ENCODE measurements at places on chromosomes 16 and 17.
A peak's percentile ranks its signal among the peaks of the same experiment; 100 is the strongest.

GRCh38 chr16:57471852-57472664, 9.6 kb downstream of the POLR2C start:
- DNase-seq: no peak

GRCh38 chr17:6485646-6486412, 41.6 kb downstream of the PIMREG start:
- no peak for DNase-seq

DNA sequence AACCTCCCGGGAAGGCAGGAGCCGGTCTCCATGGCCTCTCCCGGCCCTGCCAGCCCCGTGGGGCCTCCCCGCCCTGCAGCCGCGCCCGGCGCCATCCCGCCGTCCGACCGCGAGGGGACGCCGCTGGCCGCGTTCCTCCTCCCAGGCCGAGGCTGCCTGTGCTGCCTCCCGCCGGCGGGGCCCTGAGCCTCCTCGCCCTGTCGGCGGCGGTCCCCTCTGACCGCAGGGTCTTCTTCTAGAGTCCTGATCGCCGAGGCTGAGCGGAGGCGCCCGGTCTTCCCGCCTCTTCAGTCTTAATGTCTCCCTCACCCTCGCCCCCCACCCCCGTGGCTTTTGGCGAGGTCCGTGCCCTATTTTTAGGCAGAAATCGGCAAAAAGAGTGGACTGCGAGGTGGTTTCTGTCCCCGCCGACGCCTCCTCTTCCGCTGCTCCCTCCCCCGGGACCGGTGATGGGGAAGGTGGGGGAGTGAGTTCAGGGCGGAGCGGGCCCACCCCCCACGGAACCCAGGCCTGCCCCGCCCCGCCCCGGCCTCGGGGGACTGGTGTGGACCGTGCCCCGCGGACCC, 794 bp upstream of the CPNE7 start:
- DNase-seq: peak; percentile 91

DNA sequence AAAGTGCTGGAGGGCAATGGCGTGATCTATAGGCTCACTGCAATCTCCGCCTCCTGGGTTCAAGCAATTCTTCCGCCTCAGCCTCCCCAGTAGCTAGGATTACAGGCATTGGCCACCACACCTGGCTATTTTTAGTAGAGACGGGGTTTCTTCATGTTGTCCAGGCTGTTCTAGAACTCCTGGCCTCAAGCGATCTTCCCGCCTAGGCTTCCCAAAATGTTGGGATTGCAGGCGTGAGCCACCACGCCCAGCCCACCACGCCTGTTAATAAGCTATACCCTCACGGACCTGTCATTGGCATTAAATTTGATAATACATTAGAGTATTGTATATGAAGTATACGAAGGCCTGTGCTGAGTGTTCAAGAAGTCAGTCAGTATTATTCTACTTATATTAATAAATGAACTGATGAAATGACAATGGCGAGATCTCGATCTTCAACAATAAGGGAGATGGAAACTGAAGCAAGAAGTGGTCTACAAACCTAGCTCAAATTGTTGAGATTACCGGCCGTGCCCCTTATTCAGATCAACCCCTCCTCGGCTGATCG, 818 bp upstream of the BCAS3 start:
- no peak for DNase-seq

- peak; percentile 86 for DNase-seq
These were observed 18.7 kb upstream of the ZNF689 start for GRCh38 chr16:30628628-30629540.

- peak; percentile 33 for DNase-seq
These were observed 34.1 kb downstream of the IL21R start for GRCh38 chr16:27436065-27436464.

- no peak for DNase-seq
These were observed 18.8 kb downstream of the TANC2 start for GRCh38 chr17:62984801-62985200.

DNA sequence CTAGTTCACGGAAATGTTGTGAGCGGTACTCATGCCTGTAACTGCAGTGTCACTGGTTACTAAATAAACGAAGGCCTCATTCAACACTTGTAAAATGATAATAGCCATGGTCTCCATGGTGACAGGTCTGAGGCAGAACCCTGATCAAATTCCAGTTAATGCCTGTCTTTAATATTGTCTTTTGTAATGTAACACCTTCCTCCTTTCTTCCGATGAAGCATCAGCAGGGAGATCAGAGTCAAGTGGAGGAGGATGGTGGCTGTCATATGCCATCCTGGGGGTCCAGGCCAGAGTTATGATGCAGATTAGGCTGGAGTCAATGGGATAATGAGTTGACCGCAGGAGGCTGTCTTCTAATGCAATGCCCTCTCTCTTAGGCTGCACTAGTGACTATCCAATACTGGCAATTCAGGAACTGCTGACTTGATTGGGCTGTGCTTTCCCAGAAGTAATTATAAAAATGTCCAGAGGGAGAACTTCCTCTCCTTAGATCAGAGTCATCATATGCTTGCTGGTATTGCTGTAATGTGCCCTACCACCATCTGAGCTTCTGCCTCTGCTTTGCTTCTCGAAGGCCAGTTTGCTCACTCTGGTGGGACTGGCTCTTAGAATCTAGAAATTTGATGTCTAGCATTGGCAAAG, 419.1 kb downstream of the CA10 start:
- no peak for DNase-seq

- DNase-seq: no peak
These were observed 55.7 kb downstream of the SCNN1B start for GRCh38 chr16:23357761-23358290.

DNA sequence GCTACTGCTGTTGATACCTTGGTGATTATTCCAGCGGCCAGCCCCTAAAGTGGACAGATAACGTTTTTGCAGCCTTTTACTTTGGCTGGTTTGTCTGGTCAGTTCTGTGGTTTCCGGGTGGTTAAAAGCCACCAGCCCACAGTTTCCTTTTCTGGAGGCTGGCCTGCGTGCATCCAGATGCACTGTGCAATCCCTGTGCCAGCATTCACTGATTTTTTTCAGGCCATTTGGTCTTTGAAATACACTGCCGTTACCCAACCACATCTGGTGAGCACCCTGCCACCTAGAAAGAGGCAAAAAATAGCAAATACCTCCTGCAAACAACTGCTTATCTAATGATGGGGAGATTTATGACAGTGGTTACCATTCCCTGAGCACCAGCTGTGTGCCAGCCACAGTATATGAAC, 797 bp downstream of the NUDT7 start:
- peak; percentile 66 for DNase-seq

Data from islet precursor cell (in vitro differentiated cells).